Pons (tissue), 1 donor: ENCODE measurements at places on chromosomes 13 and 19.

DNA sequence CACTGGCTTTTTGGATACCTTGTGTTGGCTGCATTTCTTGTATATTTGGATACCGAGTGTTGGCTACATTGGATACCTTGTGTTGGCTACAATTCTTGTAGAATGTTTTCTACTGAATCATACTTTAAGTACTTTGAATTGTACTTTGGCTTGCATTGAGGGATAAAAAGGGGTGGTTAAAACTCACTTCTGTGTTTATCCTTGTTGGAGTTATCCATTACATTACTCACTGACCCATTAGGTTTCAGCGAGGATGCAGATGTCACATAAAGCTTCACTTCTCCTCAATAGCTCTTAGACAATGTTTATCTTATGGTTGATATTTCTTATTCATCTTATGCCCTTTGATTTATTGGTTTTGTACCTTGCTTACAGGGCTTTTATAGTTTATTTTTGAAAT lies 43.1 kb downstream of the PDS5B start:
- no peak for DNase-seq

DNA sequence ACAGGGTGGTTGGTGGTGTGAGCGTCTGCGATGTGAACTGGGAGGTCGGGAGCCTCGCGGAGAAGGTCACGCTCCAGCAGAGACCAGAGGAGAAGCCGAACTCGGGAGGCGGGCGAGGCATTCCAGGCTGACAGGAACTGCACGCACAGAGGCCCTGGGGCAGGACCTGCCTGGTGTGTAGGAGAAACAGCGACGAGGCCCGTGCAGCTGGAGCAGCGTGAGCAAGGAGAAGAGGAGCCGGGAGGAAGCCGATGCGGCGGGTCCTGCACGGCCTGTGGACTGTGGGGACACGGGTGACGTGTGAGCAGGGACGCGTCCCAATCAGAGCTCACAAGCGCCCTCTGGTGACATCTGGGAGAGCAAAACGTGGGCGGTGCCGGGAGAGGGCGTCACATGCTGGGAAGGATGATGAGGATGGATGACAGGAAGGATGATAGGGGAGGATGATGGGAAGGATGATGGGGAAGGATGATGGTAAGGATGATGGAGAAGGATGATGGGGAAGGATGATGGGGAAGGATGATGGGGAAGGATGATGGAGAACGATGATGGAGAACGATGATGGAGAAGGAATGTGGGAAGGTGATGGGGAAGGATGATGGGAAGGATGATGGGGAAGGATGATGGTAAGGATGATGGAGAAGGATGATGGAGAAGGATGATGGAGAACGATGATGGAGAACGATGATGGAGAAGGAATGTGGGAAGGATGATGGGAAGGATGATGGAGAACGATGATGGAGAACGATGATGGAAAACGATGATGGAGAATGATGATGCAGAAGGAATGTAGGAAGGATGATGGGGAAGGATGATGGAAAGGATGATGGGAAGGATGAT lies 16.1 kb upstream of the MADCAM1 start:
- DNase-seq: peak; percentile 74

DNA sequence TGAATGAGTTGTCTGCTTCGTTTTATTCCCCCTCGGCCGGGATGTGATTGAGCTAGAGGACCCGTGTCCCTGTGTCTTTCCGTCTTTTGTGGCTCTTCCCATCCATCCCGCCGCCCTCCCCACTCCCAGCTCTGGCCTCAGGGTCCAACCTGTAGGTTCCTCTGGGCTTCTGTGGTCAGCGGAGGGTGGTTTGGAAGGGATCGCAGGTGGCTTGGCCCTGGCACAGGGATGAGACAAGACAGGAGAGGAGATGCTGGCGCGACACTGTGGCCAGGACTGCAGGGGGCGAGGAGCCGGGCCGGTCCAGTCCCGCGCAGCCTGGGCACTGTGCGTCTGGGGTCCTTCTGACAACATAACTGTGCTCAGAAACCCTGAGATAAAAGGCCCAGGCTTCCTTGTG lies 2.0 kb downstream of the EVI5L start:
- no peak for DNase-seq

DNA sequence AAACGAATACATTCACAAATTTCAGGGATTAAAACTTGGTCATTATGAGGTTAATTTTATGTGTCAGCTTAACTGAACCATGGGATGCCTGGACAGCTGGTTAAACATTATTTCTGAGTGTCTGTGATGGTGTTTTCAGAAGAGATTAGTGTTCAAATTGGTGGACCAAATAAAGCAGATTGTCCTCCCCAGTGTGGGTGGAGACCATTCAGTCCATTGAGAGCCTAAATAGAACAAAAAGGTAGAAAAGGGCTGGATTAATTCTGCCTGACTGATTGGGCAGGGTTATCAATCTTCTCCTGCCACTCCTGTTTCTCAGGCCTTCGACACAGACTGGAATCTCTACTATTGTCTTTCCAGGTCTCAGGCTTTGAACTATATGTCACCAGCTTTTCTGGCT lies 203.8 kb upstream of the SLITRK6 start:
- no peak for DNase-seq

- no peak for DNase-seq
Observed at GRCh38 chr19:6352381-6353165, 8.8 kb upstream of the CLPP start.

DNA sequence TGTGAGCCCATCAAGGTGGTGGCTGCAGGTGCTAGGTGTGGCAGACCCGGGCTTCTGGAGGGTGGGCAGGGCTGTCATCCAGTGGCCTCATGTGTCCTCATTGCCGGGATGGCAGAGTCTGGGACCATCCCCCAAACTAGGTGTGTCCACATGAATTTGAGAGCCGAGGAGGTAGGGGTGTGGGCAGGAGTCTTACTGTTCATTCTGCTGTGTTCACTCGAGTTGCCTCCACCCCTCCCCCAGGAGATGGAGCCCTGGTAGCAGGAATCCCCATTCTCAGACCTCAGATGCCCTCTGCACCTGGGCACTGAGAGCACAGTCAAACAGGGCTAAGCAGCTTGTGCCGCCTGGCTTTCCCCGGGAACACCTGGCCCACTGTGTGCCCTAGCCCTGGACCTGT lies 22.4 kb downstream of the NAXD start:
- no peak for DNase-seq

GRCh38 chr19:9941671-9942070 lies 5.4 kb upstream of the OLFM2 start:
- no peak for DNase-seq

GRCh38 chr13:60152904-60153303 lies 10.8 kb downstream of the DIAPH3 start:
- no peak for DNase-seq
